ENCODE measurements at places on chromosomes 4 and X.

GRCh38 chr4:99965674-99966350, 15.7 kb upstream of the H2AZ1 start:
- DNase-seq, result no peak

DNA sequence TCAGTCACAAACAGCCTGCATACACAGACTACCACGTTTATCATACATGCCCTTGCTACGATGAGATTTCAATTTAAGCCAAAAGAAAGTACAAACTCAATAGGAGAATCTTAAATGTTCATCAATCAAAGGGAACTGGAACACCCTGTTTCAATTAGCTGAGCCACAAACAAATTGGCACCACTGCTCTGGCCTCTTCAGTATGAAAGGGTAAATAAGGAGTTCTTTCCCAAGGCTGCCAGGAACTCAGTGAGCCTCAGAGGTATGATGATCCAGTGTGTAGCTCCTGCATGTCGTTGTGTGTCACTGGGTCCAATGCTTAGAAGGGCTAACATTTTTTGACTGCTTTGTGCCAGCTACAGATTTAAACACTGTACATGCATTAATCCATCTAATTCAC, 5.4 kb downstream of the RNF150 start:
- DNase-seq, result peak; percentile 37

GRCh38 chrX:68631336-68631735, 16.1 kb upstream of the STARD8 start:
- DNase-seq, result no peak

GRCh38 chr4:31148990-31149389, 428.8 kb downstream of the PCDH7 start:
- no peak for DNase-seq

DNA sequence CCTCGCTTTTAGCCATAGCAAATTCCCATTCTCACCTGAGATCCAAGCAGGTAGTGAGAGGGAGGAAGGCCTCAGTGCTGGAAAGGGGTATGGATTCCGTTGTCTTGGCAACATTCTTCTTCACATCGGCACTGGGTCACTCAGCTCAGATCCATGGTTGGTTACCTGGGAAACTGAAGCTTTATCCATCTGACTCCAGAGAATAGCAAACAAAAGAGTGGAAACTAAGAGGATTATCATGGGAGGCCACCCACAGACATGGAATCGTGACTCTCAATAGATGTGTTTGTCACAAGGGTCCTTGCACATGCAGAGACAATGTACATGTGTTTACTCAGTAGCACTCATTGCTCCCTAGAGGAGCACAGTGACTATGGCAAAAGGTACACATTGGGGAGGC, 81.0 kb downstream of the MAGED4 start:
- no peak for DNase-seq

GRCh38 chr4:123744664-123745290, 348.2 kb downstream of the SPRY1 start:
- no peak for DNase-seq

DNA sequence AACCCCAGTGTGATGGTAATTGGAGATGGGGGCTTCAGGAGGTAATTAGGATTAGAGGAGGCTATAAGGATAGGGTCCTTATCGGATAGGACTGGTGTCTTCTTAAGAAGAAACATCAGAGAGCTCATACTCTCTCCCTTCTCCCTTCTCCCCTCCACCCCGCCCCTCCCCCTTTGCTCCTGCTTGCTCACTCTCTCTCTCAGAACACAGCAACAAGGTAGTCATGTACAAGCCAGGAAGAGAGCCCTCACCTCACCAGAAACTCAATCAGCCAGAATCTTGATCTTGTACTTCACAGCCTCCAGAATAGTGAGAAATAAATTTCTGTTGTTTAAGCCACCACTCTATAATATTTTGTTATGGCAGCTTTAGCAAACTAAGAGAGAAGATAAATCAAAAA, 4.5 kb downstream of the DDX60L start:
- peak; percentile 23 for DNase-seq

GRCh38 chr4:87067124-87067885, 132.5 kb downstream of the AFF1 start:
- no peak for DNase-seq

DNA sequence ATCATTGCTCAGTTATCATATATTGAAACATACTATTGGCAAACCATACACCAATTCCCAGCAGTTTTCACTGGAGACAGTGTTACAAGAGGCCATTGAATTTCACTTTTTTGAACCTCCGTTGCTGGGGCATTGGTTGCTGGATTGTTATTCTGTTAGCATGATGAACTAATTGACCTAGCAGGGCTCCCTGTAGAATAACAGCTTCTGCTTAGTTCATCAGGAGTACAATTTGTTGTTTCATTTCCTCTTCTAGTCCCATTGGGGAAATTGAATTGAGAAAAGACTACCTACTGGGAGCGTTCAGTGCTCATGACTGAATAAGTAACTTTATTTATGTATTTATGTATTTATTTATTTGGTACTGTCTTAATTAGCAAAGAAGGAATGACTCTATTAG, 151.6 kb downstream of the SLIT2 start:
- DNase-seq, result no peak

All from GM23248 (cell line).